Stimulated activated CD4-positive, alpha-beta T cell treated with anti-CD3 and anti-CD28 coated beads, TNF-alpha, amount 100 ng/mL, for 24 hours (primary cell): ENCODE measurements at places on chromosomes 2 and 18.

DNA sequence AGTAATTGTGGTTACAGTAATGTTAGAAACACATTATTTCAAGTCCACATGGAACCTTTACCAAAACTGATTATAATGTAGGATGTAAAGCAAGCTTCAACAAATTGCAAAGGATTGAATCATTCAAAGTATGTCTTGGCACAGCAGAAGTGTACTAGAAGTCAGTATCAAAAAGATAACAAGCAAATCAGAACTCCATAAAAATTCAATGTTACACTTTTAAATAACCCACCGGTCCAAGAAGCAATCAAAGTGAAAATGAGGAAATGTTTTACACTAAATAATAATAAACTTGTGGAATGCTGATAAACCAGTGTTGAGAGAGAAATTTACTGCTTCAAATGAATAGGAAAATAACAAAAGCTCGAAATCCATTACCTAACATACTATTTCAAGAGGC lies 47.7 kb downstream of the TTC21B start:
- DNase-seq = no peak

DNA sequence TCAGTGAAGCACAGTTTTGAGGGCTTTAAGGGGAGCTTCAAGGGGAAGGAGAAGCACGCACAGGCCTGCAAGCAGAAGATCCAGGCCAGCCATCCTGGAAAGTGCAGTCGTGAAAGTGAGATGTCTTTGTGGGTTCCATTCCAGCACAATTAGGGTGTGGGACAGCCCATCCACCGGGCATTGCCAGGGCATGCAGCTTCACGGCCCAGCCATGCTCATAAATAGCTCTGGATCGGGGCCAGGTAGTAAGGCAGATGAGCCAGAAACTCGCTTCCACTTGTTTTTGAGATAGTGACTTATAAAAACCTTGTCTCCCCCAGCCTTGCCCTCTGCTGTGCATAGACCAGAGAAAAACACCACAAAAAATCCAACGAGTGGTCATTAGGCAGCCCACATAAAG lies 21.0 kb downstream of the KDSR start:
- no peak for DNase-seq

- no peak for DNase-seq
Measured at GRCh38 chr2:86160156-86160952, 34.9 kb downstream of the IMMT start.

GRCh38 chr2:37997629-37998028 lies 72.5 kb downstream of the RMDN2 start:
- no peak for DNase-seq

- no peak for DNase-seq
Measured at GRCh38 chr2:130251873-130252620, 53.8 kb upstream of the TUBA3E start.

- DNase-seq = no peak
Measured at GRCh38 chr2:176130957-176131847, 1.7 kb downstream of the HOXD8 start.

DNA sequence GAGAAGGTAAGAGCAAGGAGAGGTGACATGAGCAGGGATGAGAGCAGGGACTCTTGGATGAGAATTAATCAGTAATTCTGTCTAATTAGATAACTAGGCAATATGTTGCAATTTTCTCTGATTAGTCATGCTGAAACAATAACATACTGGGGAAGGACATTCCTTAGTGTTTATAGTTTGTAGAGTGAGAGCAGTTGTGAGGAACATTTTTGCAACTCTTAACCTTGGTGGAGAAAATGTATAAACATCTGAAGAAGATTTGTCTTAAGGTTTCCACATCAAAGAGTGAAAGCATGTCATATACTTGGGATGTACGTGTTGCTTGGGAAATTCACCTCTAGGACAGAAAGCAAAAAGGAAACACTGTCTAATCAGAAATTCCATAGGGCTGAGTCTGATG lies 955.4 kb upstream of the FANCL start:
- DNase-seq = no peak

DNA sequence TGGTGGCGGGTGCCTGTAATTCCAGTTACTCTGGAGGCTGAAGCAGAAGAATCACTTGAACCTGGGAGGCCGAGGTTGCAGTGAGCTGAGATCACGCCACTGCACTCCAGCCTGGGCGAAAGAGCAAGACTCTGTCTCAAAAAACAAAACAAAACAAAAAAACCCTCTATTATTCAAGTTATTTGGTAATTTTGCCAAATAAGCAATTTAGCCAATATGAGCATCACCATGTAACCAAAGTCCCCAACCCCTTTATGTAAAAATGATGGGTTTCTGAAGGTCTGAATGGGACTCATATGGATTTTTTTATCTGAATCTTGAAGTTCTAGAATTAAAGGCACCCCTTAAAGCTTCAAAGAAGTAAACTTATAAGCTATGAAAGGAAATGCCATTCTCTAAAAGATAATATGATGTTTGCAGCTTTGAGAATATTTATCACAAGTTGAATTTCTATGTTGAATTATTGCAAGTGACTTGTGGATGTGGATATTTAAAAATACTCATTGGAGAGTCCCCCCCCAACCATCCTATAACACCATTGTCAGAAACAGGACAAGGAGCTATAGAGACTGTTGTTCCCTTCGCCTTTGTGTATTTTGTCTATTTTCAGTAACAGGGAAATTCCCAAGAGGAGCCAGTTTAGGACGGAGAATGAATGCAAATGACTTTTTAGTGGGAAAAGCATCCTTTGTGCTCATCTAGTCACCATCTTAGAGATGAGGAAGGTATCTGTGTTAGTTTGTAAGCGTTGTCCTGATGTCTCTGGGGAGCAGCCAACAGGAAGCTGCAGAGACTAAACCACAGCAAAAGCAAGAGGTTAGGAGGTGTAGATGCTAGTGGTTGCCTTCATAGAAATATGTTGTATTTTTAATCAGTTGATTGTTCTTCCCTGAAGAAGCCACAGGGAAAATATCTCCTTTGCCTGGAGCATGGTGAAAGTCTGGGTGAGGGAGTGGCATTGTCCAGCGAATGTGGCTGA lies 68.3 kb downstream of the TET3 start:
- no peak for DNase-seq
